Stimulated activated CD4-positive, alpha-beta T cell treated with anti-CD3 and anti-CD28 coated beads, TNF-alpha, amount 100 ng/mL, for 4 hours (primary cell): ENCODE measurements at places on chromosomes 6 and 20.

GRCh38 chr20:23013429-23013828, 21.7 kb upstream of the SSTR4 start:
- DNase-seq: no peak

- no peak for DNase-seq
Observed at GRCh38 chr6:82875573-82876185, 190.0 kb downstream of the UBE3D start.

DNA sequence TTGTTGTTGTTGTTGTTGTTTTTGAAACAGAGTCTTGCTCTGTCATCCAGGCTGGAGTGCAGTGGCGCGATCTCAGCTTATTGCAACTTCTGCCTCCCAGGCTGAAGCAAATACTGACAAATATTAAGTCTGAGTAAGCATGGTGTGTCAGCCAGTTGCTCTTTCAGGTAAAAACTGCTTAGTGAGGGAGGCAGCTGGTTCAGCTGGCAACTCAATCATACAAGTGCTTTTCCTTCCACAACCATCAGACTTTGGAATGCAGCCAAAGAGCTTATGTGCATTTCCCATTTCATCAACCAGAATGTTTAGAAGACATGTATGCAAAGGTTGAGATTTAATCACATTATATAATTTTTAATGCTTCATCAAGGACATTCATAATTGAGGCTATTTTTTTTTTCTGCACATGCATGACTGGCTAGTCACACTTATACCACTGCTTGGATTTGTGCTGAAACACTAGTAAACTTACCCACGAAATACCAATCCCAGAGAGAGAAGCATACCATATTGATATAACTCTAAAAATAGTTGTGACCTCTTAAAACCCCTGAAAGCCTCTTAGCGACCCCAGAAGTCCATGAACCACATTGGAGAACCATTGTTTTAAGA, 56.0 kb downstream of the CLIC5 start:
- DNase-seq: no peak

- no peak for DNase-seq
Observed at GRCh38 chr6:132726608-132726975, 12.7 kb upstream of the VNN1 start.

DNA sequence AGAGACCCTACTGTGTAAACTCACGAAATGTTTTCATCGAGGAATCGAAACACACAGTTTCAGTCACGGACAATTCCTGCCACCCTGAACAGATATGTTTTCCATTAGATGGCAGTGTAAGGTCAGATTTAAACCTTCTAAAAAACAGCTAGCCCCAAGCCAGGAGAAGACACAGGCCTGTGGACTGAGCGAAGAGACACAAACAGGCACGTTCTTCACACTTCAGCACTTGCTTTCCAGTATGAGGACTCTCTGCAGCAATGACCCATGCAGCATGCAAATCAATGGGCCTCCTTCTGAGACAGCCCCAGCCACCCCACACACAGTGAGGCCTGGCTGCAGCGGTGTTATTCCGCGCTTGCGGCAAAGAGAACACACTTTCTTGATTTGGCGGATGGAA, 31.9 kb downstream of the HUS1B start:
- no peak for DNase-seq

DNA sequence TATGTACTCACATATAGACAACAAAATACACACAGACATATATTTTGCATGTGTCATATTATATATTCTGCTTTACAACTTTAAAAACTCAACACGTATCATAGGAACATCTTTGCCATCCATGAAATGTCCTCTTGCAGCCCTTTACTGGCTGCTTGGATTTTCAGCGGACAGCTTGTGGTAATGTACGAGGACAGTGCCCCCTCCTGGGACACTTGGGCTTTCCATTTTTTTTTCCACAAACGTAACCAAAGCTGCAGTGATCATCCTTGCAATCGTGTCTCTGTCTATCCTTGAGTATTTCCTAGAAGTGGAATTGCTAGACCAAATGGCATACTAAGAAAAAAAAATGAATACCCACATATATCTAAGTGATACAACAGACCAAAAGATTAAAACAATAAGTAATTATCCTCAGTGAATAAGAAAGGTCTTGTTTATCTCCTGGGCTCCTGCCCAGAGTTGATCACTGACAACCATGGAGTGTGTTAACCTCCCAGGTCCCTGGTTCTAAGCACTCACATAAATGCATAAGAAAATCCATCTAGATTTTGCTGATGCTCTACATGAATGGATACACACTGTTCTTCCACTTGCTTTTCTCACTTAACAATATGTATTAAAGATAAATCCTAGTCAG, 18.1 kb downstream of the BPI start:
- no peak for DNase-seq

DNA sequence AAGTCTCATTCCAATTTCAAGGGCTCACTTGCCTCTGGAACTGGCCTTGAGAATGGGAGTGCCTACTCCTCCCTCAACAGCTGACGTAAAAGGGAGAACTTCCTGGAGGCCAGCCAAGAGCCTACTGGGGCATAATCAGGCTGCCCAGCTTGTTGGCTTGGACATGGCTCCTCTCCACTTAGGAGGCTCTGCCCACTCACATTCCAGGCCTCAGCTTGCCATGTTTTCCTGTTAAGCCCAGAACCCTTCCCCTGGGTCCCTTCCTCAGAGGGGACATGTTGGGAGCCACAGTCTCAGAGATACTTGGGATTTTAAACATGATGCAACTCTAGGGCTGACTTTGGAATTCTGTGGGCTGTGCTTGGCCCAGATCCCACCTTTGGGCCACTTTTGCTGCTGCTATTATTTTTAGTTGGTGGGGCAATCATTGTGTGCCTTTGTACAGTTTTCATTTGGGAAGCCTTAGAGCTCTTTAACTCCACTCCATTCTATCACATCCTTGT, 31.5 kb upstream of the ADTRP start:
- no peak for DNase-seq
